ENCODE measurements at places on chromosomes 13 and 19.

- no peak for DNase-seq
These were observed 1.2 kb upstream of the CCDC124 start for GRCh38 chr19:17931532-17932191.

DNA sequence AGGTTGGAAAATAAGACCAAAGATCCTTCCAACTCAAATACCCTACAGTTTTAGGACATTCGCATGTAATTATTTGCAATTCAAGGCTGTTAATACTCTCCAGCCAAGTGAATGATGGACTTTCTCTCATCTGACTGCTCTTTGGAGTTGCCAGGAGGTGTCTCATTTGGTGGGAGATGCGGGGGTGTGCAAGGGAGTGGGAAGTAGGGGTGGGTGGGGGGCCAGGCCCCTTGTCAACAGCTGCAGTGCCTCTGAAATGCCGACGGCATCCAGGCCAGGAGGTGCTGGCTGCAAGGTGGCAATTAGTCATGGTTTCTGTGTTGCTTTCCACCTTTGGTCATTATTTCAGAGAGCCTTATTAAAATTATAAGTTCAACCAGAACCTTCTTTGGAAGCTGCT lies 121.5 kb downstream of the KL start:
- DNase-seq = no peak

DNA sequence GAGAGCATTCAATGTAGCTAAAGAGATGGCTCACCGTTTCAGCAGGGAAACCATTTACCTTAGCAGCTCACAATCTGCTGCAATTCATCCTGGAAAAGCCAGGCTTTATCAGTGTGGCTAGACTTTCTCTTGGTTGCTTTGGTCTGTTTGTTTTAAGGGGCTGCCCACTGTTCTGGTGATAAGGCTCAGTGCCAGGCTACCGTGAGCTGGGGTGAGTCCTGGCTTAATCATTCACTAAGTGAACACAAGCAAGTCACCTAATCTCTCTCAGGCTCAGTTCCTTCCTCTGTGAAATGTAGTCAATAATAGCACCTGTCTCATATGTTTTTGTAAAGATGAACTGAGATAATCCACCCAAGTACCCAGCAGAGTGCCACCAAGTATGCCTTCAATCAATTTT lies 229.0 kb downstream of the TEX29 start:
- no peak for DNase-seq

DNA sequence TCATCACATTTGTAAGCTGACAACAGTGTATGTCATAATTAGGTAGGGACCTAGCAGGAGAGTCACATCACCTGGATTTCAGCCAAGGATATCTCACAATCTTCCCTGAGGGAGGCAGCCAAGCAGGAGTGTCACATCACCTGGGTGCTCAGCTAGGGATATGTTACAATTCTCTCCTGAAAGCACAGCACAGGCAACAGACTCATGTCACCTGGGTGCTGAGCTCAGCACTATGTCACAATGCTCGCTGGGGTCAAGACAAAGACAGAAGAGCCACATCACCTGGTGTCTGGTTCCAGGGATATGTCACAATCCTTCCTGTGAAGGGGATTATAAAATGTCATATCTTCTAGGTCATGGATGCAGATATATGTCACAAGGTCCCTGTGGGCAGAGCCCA lies 123.7 kb downstream of the ZNF675 start:
- DNase-seq = no peak

DNA sequence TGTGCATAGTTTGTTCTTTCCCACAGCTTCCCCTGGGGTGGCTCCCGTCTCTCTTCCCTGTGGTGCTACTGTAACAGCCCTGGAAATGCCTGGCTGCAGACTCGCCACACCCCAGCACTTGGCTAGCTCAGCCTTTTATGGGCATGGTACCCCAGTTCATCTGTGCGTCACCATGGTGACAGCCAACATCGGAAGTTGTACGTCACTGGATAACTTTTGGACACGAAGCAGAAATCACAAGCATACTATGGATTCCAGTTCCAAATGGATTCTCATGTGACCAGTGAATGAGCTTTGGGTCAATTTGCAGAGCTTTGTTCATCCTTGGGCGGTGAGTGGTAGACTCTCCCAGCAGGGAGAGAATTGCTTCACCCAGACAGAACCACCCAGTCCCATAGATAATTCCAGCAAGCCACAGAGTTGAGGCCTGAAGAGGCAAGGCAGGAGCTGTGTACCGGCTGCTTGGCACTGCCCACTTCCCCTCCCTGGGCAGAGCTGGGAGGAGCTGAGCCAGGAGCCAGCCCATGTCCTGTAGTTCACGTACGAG lies 54.4 kb downstream of the COL4A2 start:
- no peak for DNase-seq

DNA sequence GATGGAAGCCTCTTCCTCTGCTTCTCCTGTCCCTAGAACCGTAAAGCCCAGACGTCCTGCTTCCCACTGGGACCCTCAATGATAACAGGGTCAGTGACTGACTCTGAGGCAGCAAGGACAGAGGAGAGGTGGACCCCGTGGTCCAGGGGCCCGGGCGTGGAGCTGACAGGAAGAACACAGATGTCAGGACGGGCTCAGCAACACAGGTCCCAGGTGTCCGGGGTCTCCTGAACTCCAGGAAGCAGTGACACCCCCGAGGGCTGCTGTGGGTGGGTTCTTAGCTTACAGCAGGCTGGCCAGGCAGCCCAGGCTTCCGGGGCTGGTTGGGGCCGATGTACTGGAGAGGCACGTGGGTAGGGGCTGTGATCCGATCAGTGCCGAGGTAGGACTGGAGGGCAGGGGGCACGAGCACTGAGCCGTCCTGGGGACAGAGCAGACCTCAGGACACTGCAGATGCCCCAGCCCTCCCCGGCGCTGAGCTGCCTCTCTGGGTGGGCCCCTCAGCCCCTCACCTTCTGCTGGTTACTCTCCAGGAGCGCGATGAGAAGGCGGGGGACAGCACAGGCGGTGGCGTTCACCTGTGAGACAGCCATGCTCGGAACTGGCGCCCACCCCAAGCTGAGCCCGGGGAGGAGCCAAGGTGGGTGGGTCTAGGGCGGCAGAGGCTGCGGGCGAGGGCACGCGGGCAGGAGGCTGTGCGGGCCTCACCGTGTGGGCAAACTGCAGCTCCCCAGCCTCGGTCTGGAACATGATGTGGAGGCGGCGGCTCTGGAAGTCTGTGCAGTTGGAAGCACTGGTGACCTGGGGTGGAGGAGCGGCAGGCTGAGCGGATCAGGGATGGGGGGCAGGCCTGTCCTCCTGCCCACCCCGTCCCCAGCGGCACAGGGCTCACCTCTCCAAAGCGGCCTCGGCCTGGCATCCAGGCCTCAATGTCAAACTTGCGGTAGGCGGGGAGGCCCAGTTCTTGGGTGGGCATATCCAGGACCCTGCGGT lies 3.6 kb upstream of the CCER2 start:
- DNase-seq = no peak

- no peak for DNase-seq
These were observed 19.6 kb downstream of the CCDC8 start for GRCh38 chr19:46393456-46394401.

- DNase-seq = peak; percentile 84
These were observed at the start of gene ZNF784 for GRCh38 chr19:55624109-55625003. Gene ZNF784 (minus strand): TSS chr19:55624566. CDS start chr19:55624561, 5 bp downstream.

- no peak for DNase-seq
These were observed 5.7 kb upstream of the TBXA2R start for GRCh38 chr19:3612330-3612729.

DNA sequence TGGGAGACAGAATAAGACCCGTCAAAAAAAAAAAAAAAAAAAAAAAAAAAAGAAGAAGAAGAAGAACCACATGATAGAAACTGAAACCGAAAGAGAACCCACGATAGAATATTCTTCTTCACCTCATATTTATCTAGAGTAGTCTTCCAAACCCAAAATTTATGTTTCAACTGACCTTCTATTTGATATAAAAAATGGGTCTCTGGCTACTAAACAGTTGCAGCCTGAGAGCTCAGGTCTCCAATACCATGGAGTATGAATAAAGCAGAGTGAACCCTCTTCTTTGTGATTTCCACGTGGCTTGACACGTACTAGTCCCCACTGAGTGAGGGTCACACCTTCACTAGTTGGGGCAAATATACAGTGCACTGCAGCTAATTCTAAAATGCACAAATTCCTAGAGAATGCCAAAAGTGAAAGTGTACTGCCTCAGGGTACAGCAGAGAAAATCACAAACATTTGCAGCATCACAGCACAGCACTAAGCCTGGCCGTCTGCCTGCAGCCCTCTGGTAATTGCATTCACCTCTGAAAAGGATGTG lies 30.8 kb upstream of the RFC3 start:
- DNase-seq = no peak

DNA sequence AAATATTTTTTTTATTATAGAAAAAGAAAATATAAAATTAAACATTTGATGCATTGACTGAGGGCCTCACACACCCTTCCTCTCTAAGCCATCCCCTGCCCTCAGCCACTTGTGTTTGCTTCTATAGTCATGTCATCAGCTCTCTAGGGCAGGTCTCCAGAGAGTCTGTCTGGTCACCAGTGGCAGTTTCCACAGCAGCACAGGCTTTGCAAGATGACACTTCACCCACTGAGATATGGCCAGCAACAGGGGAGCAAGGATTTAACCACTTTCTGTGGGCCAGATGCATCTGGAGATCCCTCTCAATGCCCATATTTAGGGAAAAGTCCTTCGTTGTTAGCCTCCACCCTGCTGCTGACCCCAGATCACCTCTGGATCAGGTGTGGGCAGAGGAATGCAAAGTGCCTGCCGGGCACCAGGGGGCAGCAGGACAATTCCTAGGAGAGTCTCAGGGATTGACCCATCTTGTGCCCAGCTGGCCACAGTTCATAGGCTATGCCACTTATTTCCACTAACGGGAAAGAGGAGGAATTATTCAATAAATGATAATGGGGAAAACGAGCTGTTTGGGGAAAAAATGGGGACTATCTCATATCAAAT lies 4.8 kb downstream of the ABCC4 start:
- DNase-seq = no peak

DNA sequence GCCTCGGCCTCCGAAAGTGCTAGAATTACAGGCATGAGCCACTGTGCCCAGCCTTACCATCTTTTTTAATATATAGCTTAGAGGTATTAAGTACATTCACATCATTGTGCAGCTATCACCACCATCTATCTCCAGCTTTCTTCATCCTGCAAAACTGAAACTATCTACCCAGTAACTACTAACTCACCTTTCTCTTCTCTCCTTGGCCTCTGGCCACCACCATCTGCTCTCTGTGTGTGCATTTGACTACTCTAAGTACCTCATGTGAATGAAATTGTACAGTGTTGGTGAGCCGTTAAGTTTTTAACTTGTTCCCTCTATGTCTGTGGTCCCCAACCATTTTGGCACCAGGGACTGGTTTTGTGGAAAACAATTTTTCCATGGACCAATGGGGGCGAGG lies 56.1 kb downstream of the CDK8 start:
- peak; percentile 2 for DNase-seq

- no peak for DNase-seq
These were observed 789.6 kb upstream of the PCDH20 start for GRCh38 chr13:62205273-62205672.

DNA sequence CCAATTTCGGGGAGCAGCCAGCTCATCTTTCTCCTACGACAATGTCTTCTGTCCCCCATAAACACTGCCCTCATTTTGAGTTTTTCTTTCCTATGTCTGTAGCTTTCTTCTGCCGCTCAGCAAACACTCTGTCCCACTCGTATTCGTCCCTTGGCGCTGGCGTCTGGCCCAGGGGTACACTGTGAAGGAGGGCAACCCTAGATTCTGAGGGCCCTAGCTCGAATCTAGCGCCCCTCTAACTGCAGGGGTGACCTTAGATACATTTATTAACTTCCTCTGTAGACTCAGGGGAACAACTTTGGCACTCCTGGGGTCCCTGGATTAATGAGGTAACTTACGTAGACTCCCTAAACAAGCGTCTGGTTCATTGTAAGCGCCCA lies 677 bp upstream of the LRCH1 start:
- no peak for DNase-seq

- no peak for DNase-seq
These were observed 54.6 kb upstream of the URI1 start for GRCh38 chr19:29887442-29887855.

GRCh38 chr19:45653634-45654033 lies 14.4 kb upstream of the GIPR start:
- peak; percentile 80 for DNase-seq

- no peak for DNase-seq
These were observed 193.2 kb downstream of the URI1 start for GRCh38 chr19:30135093-30135757.

- no peak for DNase-seq
These were observed 267.5 kb upstream of the KLHL1 start for GRCh38 chr13:70375718-70376117.

GRCh38 chr19:2982983-2983350 lies 5.6 kb downstream of the TLE6 start:
- peak; percentile 92 for DNase-seq

GRCh38 chr13:30465343-30465592 lies 468 bp downstream of the HMGB1 start:
- no peak for DNase-seq

DNA sequence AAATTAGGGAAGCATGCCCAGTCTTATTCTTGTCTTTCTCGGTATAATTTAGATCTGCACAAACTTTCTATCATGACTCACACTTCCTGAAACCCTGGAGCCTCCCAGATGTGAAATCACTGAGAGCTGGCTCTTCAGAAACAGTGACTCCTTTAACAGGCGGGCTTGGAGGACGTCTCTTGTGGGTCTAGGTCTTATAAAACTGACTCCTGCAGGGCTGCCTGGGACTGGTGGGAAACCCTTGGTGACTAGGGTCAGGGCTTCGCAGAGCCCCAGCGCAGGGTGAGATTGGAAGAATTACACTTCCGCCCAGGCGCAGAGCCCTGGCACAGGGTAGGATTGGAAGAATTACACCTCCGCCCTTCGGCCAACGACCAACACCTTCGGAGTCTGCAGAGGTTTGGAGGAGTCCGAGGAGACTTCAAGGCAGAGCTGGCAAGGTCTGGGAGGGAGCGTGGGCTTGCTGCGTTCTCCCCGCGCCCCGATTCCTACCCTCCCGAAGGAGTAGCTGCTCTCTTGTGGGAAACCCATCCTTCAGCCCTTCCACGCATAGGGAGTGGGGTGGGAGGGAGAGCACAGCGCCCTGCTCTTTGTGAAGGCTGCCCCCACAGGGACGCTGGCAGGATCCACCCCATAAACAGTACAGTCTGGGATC lies 43.4 kb upstream of the MAP3K10 start:
- DNase-seq = no peak

DNA sequence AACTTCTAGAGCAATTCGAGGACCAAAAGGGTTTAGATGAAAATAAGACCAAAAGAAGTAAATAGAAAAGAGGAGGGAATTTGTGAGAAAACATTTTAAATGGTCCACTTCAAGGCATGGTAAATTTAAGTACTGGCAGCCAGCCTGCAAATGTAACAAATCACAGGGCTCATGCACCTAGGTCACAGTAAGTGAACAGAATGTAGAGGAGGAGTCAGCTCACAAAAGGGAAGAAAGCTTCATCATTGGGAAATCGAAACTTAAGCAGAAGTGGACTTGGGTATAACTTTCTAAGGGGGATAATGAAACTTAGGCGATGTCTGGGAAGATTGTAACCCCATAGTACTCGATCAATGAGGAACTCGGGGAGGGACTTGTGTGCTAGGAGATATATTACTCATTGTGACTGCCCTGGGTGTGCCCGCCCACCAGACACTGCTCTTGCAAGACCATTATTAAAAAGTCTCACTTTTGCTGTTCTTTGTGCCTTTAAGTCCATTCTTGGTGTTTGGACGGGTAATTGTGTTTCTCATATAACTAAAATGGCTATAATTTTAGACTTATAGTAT lies 1053.6 kb upstream of the MIR17HG start:
- DNase-seq = no peak

- DNase-seq = no peak
These were observed 40.5 kb upstream of the XPO4 start for GRCh38 chr13:20942938-20943559.
